ENCODE measurements at places on chromosomes 16 and 17.

DNA sequence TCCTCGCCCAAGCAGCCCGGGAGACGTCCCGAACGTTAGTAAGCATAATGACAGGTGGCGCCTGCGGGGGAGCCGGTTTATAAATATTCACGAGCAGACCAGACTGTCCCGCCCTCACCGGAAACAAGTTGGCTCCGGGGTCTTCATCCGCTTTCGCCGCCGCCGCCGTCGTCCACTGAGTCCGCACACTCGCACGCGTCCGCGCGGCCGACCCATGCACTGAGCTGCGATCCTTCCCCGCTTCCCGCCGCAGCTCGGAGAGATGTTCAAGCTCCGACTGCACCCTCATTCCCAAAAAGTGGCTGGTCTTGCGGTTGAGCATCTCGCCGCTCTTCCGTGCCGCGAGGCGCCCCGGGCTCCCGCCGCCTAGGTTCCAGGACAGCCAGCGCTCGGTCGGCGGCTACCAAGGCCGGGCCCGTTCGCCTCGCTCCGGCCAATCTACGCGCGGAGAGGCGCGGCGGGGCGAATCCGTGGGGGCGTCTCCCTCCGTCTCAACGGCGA lies 385 bp downstream of the CFAP119 start:
- no peak for DNase-seq

DNA sequence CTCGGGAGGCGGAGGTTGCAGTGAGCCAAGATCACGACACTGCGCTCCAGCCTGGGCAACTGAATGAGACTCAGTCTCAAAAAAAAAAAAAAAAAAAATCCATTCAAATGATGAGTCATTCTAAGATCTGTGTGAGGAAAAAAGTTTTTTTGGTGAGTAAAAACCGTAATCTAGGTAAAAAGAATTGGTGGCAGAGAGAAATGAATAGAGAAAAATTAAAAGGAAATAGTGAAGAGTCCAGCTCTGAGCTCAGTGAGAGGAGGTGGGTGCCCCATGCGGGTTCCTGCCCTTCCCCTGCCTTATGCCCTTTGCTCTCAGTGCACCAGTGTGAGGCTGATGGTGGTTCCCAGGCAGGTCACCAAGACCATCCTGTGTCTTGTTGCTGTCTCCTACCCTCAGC lies 20.9 kb downstream of the GAN start:
- no peak for DNase-seq

GRCh38 chr17:30819971-30820705 lies 4.4 kb downstream of the CRLF3 start:
- DNase-seq, result peak; percentile 22

GRCh38 chr16:9980981-9981380 lies 201.2 kb downstream of the GRIN2A start:
- DNase-seq, result no peak

DNA sequence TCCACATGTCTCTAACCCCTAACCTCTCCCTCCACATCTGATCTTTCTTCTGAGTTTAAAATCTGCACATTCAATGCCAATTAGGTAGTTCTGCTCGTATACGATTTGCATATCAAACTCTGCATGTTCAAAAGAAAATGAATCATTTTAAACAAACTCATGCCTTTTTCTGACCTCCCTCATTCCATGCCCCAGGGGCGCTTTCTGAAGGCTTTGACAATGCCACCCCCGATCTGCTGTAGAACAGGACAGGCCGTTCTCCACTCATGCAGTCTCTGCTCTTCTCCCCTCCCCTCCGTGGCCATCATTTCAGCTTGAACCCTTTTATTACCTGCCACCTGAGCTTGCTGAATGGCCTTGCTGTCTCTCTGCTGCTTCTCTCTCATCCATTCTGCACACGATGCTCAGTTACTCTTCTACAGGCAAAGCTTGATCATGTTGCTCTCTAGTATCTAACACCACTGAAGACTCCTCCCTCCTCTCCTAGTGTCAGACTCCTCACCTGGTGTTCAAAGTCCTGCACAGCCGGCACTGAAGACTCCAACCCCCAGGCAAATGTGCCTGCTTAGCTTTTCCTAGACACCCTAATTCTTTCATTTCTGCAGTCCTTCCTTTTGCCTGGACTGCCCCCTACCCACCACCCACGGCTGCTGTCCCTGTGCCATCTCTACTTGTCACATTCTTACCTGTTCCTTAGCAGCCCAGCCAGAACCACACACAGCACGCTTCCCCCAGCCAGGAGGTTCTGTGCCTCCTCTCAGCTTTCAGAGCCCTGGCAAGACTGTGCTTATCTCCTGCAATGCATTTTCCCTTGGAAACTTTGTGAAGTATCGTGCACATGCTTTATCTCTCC lies 6.2 kb downstream of the TMEM238L start:
- no peak for DNase-seq

GRCh38 chr17:35731917-35732805 lies 722 bp downstream of the RASL10B start:
- no peak for DNase-seq

DNA sequence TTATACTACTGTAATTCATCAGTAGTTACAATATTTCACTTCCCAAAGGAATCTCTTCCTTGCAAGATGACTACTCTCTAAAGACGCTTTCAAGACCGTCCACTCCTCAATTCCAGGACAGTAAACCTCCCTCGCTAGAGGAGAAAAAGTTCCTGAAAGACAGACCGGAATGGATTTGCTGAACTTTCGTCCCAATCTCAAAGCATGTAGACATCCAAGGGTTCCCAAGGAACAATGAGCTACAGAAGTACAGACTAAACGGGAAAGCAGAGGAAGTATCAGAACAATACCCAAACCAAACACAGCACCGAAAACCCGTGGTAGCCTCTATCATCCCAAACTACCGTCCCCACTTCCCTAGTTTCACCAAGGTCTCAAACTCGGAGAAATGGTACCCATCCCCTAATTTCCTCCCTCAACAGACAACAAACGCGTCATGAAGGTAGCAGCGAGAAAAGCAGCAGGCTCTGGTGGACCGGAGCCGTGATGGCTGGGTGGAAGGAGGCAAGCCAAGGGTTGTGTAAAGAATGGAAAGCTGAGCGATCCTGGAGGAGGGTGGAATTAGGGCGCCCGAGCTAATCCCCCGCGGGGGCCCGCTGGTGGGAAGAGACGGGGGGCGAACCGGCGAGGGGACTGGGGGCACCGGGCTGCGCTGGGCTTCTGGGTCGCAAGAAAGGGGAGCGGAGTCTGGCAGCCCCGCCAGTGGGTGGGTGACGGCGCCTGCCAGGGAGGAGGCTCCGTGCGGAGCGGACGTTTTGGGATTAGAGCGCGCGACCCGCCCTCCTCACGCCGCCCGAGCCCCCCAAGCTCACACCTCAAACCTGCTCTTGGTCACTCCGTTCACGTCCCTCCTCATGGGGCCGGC lies 647 bp downstream of the FBXL20 start:
- peak; percentile 10 for DNase-seq

GRCh38 chr17:55683550-55684315 lies 38.9 kb downstream of the TMEM100 start:
- DNase-seq, result no peak

GRCh38 chr16:64823481-64824075 lies 298.3 kb downstream of the CDH11 start:
- no peak for DNase-seq

DNA sequence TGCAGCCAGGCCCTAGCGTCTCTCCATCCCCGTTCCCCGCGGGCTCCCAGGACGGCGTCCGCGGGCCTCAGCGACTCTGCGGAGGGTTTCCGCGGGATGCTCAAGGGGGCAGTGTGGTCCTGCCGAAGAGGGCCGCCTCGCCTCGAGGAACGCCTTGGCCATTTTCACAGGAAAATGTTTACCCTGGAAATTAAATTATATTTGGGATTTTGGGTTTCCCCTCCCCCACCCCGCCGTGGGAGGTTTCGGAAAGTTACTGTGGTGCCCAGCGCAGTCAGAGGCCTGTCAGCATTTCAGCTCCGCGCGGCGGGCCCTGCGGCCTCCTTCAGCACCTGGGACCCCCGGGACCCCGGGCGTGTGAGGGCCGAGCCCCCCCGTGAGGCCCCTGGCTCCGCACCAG lies 94.5 kb downstream of the PCTP start:
- peak; percentile 34 for DNase-seq
